ENCODE measurements at places on chromosomes 5 and 9. TPM values are rescaled to one million over a fixed set of nuclear protein-coding genes. Genes with fewer than 3 reads are reported as not detected.
A peak's percentile ranks its signal among the peaks of the same experiment; 100 is the strongest.

DNA sequence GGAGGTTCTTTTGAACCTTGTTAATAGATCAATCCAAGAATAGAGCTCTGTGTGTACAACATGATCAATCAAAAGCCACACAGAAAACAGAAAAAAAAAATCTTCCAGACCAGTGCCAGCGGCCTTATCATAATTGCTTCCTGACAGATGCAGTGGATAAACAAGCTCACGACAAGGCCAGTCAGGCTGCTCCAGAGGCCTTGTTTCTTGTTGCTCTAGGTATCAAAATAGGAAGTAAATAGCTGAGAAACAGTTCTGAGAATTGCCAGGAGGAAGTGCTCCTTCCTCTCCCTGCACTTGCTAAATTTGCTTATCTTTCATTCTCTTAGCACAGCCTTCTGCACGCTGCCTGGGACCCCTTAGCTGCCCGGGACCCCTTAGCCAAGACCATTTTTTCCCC, 199.0 kb upstream of the TARS1 start:
- H3K4me1 ChIP-seq = peaks cover 7% of the 10 kb centered on the region
- H3K36me3 ChIP-seq = no peaks in the 10 kb centered on the region
- DNase-seq = no peak

Gene TMEM8B
- 13.0 TPM for total RNA-seq

DNA sequence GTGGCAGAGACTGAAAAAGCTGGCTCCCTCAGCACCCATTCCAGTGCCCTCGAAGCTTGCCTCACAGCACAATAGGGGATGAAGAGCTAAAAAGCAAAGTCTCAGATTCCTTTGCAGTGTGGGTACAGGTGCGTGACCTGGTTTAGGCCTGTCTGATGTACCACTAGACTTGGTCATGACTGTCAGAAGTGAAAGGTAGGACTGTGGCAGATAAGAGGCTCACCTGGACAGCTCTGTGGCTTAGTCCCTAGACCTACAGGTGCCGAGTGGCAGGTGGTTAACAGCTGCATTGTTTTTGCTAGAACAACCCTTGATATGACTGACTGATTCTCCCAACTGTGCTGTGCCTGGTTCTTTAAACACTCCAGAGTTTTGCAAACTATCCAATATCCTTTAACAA, 14.7 kb upstream of the SFXN1 start:
- H3K27ac ChIP-seq = no peak overlapping the region
- no peaks in the 10 kb centered on the region for H3K4me1 ChIP-seq
- no peak overlapping the region for H3K4me3 ChIP-seq
- no peaks in the 10 kb centered on the region for H3K36me3 ChIP-seq

GRCh38 chr5:5069851-5070250, 70.3 kb upstream of the ADAMTS16 start:
- no peak for DNase-seq
- no peak overlapping the region for H3K27ac ChIP-seq
- no peak overlapping the region for H3K4me3 ChIP-seq
- no peaks in the 10 kb centered on the region for H3K36me3 ChIP-seq

- H3K27ac ChIP-seq = no peak overlapping the region
- H3K4me1 ChIP-seq = no peaks in the 10 kb centered on the region
- no peak overlapping the region for H3K4me3 ChIP-seq
- DNase-seq = no peak
- no peaks in the 10 kb centered on the region for H3K36me3 ChIP-seq
These were observed 551.7 kb downstream of the MAT2B start for GRCh38 chr5:164057121-164057520.

DNA sequence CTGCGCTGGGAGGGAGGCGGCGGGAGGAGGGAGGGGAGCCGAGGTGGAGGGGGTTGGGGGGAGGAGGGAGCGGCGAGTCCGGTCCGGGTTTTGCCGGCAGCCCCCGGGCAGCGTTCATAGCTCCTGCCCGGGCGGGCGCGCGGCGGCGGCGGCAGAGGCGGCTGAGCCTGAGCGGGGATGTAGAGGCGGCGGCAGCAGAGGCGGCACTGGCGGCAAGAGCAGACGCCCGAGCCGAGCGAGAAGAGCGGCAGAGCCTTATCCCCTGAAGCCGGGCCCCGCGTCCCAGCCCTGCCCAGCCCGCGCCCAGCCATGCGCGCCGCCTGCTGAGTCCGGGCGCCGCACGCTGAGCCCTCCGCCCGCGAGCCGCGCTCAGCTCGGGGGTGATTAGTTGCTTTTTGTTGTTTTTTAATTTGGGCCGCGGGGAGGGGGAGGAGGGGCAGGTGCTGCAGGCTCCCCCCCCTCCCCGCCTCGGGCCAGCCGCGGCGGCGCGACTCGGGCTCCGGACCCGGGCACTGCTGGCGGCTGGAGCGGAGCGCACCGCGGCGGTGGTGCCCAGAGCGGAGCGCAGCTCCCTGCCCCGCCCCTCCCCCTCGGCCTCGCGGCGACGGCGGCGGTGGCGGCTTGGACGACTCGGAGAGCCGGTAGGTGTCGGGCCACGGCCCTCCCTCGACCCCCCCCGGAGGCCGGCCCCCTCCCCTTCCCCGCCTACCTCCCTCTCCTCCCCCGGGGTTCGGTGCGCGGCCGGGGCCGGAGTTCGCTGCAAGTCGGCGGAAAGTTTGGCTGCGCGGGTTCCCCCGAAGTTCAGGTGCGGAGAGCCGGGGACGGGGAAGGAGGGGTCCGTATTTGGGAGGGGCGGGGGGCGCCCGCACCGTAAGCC, at the start of gene CXXC5:
Gene CXXC5, plus strand, starts transcription at position 145 of the 877 bp plus-strand sequence. CDS start 32,175 bp downstream, outside the sequence.
- peak within 1 kb of the TSS; percentile 85 for H3K4me3 ChIP-seq
- peaks cover 25% of the 10 kb centered on the region for H3K4me1 ChIP-seq
- no peaks in the 10 kb centered on the region for H3K36me3 ChIP-seq
- H3K27me3 ChIP-seq = peaks cover 3% of the 10 kb centered on the region

DNA sequence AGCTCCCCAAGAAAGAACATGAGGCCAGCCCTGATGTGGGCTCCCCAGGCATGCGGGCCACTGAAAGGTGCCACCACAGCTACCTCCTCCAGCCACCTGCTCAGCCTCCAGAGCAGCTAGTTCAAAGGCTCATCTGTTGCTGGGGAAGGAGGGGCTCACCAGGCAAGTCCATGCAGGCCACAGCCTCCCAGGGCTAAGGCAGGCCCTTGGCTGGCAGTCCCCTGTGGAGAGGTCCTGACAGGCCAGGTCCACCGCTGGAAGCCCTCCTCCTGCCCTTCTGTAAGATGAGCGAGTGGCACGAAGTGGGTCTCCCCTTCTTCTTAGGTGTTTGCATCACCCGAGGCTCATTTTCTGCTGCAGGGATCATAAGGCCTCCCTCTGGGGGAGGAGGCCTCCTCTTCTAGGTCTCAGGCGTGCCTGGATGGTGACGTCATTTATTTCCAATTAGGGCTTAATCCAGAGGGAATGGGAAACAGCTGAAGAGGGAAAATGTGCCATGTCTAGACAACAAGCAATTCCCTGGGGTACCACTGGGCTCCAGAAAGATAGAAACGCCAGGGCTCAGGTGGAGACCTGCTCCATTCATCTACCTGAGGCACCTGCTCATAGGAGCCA, 91.6 kb downstream of the CFAP90 start:
- H3K4me1 ChIP-seq = no peaks in the 10 kb centered on the region
- no peaks in the 10 kb centered on the region for H3K36me3 ChIP-seq
- H3K27me3 ChIP-seq = peaks cover 4% of the 10 kb centered on the region
- H3K27ac ChIP-seq = no peak overlapping the region
- no peak for DNase-seq

DNA sequence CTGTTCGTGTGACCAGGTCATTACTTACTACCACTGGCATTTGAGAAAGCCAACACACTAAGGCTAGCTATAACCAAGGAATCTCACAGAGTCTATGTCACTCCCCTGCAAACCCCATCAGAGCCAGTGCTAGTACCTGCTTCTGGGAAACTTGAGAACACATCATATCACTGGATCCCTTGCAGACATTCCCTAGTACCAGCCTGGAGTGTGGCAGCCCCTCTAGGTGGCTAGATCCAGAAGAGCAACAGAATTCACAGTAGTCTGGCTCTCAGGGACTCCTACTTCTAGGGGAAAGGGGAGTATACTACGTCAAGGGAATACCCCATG, 73.8 kb upstream of the RUSC2 start:
- DNase-seq = no peak
- no peaks in the 10 kb centered on the region for H3K4me1 ChIP-seq
- H3K27me3 ChIP-seq = peaks cover 2% of the 10 kb centered on the region
- peaks cover 7% of the 10 kb centered on the region for H3K36me3 ChIP-seq

GRCh38 chr9:126983767-126984166, 69.2 kb downstream of the RALGPS1 start:
- H3K27ac ChIP-seq = no peak overlapping the region
- peaks cover 4% of the 10 kb centered on the region for H3K27me3 ChIP-seq
- H3K4me3 ChIP-seq = no peak overlapping the region
- no peak for DNase-seq
- H3K4me1 ChIP-seq = peaks cover 14% of the 10 kb centered on the region

Gene TRIM14
- total RNA-seq = 34.6 TPM

DNA sequence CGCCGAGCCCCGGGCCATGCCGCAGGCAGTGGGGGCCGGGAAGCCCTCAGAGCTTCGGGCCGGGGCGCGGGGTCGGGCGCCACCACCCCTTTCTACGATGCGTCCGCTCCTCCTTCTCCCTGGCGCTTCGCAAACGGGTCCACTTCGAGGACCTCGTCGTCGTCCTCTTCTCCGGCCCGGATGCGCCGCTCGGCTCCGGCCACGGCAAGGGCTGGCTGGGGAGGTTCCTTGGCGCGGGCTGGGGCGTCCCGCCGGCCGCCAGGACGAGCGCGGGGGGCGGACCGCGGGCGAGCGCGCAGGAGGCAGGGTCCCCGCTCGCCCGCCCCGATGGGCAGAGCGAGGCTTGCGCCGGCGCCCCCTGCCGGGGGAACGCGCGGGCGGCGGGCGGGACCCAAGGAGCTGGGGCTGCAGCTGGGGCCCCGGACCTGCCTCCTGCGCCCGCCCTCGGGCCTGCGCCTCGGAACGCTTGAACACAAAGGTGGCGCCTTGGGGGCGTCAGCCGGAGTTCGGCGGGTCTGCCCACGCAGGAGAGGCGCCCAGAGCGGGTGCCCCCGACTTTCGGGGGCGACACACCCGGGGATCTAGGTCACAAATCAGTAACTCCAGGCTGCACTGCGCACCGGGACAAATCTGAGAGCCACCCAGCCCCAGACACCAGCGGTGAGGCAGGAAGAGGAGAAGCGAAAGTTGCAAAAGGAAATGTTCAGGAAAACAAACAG, at the start of gene ROR2:
Gene ROR2, minus strand, starts transcription at position 283 of the 719 bp plus-strand sequence.
- no peak for DNase-seq
- no peak within 1 kb of the TSS for H3K27ac ChIP-seq
- peaks cover 31% of the 10 kb centered on the region for H3K27me3 ChIP-seq

DNA sequence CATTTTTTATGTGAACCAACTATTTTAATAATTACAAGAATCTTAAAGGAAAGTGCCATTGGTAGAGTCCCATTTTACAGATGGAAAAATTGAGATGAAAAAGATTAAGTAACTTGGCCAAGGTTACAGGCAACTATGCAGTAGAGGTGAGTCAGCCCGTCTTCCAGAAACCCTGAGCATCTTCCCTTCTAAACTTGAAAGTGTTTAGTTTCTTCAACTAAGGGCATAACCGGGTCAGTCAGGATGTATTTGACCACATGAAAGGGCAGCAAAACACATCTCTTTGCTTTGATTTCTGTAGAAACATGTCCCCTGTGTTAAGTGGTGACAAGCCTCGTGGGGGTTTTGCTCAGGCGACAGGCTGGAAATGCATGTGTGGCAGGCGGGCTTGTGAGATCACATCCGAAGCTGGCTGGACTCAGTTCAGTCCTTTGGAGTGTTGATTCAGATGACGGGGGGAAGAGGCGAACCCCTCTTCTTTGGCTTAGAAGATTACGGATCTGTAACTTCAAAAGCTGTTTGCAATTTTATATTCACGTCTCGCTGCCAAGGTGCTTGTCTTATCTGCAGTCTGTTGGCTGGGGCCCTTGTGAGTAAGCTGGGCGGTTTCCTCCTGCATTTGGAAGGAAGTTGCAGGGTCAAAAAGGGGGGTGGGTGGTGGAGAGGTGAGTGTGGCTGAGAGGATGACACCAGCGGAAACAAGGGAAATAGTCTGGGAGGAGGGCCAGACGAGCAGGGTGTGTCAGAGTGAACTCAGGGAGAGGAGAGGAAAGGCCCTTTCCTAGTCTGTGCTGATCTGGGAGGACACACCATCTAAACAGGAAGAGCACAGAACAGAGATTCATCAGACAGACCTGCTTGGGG, 78.9 kb upstream of the RPS23 start:
- H3K36me3 ChIP-seq = no peaks in the 10 kb centered on the region
- H3K27me3 ChIP-seq = peaks cover 2% of the 10 kb centered on the region
- peak overlapping the region; percentile 78 for H3K27ac ChIP-seq
- peaks cover 62% of the 10 kb centered on the region for H3K4me1 ChIP-seq

Gene RFX3
- total RNA-seq = 2.8 TPM

Gene NUP188
- total RNA-seq = 58.2 TPM

Gene NPM1
- total RNA-seq = 1,547 TPM

DNA sequence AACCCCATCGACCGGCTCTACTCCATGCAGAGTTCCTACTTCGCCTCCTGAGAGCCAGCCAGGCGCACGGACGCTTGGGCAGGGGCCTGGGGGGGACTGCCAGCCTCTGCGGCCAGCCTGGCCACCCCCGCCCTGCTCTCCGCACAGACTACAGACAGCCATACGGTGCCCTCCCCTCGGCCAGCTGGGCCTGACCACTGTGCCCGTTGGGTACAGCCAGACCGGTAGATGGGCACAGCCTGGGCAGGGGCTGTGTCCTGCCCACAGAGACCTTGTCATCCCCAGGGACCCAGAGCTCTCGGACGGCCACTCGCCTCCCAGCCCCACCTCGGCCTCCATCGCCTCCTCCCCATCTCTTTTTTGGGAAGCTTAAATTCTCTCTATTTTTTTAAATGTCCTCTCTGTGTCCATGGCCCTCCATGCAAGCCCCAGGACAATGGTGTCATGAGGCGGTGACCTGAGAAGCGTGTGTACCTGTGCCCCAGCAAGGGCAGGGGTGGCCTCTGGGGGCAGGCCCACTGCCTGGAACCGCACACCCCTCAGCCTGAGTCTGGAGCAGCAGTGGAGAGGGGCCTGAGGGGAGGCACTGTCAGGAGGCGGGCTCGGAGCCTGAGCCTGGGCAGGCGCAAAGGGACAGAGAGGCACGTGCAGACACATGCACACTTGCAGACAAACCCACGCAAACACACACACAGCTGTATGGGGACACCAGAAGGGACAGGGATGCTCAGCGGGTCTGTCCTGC, 82.8 kb downstream of the LMX1B start:
- H3K4me3 ChIP-seq = no peak overlapping the region
- no peak overlapping the region for H3K27ac ChIP-seq
- H3K4me1 ChIP-seq = no peaks in the 10 kb centered on the region
- no peak for DNase-seq
- peaks cover 29% of the 10 kb centered on the region for H3K27me3 ChIP-seq
- H3K36me3 ChIP-seq = no peaks in the 10 kb centered on the region

Gene NMUR2
- not detected for total RNA-seq

DNA sequence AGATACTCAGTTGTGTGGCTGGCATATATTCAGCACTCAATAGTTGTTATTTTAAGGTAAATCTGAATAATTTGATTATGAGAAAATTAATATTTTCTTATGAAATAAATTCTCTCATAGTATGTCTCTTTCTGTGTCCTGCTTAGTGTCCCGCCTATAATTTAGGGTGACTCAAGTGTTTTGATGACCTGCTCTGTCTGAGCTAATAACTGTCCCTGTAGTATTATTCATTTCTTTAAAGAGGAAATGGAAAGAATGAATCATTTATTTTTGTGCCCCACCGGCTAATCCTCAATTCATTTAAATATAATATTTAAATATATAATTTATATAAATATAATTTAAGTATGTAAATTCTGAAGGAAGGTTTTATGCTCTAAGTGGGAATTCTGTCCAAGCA, 4.1 kb downstream of the SLC1A1 start:
- H3K4me1 ChIP-seq = peaks cover 18% of the 10 kb centered on the region
- H3K36me3 ChIP-seq = no peaks in the 10 kb centered on the region
- no peak overlapping the region for H3K27ac ChIP-seq
- peaks cover 25% of the 10 kb centered on the region for H3K27me3 ChIP-seq

All from HFFc6 (cell line).